Calu3 (cell line): ENCODE measurements at places on chromosomes 2 and 18. TPM values are rescaled to one million over a fixed set of nuclear protein-coding genes. Genes with fewer than 3 reads are reported as not detected.

Gene GAL3ST2
- 0.27 TPM in 1 of 2 replicates, not detected in the other for total RNA-seq

Gene ABCB11
- total RNA-seq = 1.3 and 2.1 TPM in 2 replicates

Gene SLC16A14
- 3.7 and 5.5 TPM in 2 replicates for total RNA-seq

DNA sequence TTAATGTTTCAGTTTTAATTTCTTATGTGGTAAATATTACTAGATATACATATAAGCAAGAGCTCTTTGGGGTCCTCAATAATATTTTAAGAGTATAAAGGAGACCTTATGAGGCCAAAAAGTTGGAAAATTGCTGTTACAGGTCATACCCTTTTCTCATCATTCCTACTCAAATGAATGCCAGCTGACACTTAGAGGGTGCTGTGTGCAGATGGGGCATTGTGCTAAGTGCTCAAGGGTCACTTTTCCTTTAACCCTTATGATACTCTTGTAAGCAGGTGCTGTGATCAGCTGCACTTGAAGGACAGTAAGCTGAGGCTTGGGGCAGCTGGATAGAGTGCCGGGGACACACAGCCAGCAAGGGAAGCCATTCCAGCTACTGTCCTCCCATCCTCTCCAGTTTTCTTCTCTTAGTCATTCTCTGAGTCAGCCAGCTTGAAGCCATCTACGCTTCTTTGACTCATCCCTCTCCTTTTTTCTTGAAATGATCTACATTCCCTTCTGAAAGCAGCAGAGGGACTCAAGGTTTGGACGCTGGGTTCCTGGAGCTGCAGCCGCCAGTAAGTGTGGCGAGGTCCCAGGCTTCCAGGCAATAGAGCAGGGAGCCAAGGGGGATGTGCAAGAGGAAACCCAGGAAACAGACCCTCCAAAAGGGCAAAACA is 42.0 kb upstream of the CREB1 start:
- no peak for DNase-seq

DNA sequence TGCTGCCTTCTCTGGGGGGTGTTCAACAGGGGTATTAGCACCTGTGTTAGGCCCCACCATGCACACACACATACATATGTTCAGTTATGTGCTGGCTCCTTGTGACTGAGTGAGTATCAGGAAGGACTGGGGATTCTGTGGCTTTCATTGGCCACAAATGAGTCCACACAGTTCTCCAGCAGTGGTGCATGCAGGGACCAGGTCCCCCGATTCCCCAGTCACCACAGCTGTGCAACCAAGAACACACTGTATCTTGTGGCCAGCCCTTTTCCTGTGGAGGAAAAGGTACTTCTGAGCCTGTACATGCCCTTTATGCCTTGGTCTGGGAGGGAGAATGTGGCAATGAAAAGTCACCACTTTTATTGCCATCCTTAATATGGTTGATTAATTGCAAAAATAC is 74.9 kb upstream of the KLF7 start:
- no peak for DNase-seq
